ENCODE measurements at places on chromosomes 6 and 20.

- no peak for DNase-seq
Measured at GRCh38 chr20:18190338-18191233, 52.9 kb downstream of the KAT14 start.

DNA sequence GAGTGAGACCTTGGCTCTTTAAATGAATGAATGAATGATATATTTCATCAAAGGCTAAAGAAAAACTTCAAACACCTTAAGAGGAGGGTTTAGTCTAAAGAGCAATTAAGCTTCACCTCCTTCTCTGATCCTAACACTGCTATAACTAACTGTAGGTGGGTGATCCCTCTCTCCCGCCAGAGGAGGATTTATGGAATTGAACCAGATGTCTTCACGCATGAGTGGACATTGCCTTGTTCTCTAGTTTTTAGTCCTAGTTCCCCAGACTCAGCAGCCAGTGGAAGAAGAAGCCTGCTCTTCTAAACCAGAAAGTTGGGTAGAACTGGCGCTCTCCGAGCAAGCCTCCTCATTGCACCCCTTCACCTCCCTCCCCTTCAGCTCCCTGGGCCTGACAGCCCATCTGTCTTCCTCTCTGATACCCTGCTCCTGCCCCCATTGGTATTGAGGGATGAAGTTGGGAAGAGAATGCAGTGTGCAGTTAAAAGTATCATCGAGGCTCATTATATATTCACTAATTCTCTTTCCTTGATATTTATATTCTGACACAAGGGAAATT lies 142.7 kb downstream of the ARID1B start:
- DNase-seq: no peak

DNA sequence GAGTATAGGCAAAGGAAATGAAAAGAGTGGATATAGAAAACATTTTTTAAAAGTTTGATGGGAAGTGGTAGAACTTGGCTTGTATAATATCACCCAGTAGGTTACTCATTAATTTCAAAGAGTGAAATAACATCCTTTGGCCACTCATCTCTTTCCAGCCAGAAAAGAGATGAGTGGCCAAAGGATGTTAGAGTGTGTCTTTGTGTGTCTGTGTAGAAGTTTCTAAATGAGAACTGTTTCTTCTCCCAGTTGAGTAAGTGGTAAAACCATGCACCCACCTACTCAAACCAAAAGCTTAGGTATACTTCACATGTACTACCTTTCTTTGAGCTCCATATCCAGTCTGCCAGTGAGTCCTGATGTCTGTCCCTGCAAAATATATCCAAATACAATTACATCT lies 47.7 kb upstream of the TMEM244 start:
- no peak for DNase-seq

GRCh38 chr20:41475503-41475902 lies 108.9 kb upstream of the EMILIN3 start:
- DNase-seq: no peak

GRCh38 chr20:48025661-48026060 lies 240.4 kb upstream of the SULF2 start:
- DNase-seq: no peak

DNA sequence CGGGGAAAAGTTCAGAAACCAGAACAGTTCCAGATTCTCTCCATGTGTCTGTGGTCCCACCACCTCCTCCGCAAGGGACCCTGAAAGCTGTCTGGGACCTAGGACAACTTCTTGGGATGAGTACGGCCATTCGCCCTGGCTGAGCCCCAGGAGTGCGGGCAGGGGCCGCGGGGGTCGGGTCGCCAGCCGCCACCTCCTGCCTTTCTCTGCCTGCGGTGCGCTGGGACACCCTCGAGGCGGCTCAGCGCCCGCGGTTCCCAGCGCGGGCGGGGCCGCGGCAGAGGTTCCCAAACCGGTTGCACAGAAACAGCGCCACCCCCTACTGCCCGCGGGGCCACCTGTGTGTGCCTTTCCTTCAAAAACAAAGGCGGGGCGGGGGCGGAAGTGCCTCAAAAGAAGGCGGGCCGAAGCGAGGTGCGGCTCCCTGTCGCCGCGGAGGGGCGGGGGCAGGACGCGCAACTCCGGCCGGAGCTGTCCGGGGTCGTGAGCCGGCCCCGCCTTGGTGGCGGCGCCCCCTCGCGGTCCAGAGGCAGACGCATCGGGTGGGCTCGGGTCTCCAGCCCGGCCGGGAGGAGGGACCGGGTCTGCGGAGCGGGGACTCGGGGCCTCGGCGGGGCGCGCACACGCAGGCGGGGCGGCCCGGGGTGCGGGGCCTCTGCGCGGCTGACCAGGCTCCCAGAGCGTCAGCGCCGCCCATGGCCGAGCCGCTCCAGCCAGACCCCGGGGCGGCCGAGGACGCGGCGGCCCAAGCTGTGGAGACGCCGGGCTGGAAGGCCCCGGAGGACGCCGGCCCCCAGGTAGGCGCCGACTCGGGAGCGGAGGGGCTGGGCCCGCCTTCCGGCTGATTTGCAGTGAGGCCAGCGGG lies at the start of gene HEBP2:
Gene HEBP2 (plus strand): TSS at position 423 of the 865 bp plus-strand sequence. CDS start 273 bp downstream, at position 696.
- peak; percentile 93 for DNase-seq

DNA sequence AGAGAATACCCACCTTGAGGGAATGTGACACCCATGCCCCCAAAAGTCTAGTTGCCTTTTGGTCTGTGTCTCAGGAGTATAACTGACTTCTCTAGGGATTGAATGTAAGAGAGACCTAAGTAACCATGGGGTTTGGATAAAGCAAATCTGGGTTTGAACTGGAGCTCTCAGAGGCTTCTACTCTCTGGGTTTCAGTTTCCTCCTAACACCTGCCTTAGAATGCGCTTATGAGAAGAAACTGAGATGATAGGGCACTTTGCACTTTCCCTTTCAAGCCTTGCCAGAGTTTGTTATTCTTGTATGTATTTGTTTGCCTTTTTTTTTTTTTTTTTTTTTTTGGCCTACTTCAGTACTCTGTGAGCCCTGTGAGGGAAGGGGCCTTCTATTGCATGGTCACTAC lies 19.4 kb downstream of the SDHAF4 start:
- DNase-seq: no peak

DNA sequence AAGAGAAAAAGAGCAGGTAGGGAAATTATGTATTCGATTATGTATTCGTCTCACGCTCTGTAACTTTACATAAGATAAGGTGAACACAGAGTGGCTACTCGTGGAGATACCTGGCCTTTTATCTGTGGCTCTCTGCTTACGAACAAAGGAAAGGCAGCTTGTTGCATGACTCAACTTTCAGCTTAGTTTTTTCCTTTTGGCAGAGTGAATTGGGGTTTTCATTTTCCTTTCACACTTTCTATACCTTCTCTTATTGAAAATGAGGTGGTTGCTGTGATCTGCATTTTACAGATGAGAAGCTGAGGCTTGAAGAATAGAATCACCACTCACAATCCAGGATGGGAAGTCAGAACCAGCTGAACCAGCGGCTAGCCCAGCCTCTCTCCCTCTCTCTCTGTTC lies 13.3 kb upstream of the KCNK15 start:
- no peak for DNase-seq

- DNase-seq: no peak
Measured at GRCh38 chr6:108565091-108565766, 4.5 kb downstream of the FOXO3 start.

All from NCI-H2081 (cell line).